ENCODE measurements at places on chromosomes 13 and 19. TPM values are rescaled to one million over a fixed set of nuclear protein-coding genes. Genes with fewer than 3 reads are reported as not detected.

- peaks cover 10% of the 10 kb centered on the region for H3K36me3 ChIP-seq
- no peak for DNase-seq
- H3K4me1 ChIP-seq = peaks cover 7% of the 10 kb centered on the region
- H3K27me3 ChIP-seq = no peaks in the 10 kb centered on the region
- H3K4me3 ChIP-seq = no peak overlapping the region
- H3K27ac ChIP-seq = no peak overlapping the region
Measured at GRCh38 chr13:98364647-98365046, 187.6 kb upstream of the RNF113B start.

DNA sequence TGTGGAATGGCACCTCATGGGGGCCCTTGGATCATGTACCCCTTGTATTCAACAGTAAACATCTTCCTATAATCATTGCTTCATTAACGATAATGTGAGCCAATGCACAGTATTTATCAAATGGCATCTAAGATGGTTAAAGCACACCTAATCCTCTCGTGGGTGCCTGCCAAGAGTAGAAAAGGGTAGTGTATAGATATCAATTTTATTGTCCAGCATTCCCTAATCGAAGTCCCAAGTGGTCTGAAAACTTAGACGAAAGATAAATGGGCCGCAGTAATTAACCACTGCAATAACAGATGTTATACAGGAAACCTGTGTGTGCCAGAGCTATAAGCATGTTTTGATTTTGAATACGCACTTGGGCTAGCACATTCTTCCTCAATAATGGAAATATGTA, 667 bp upstream of the MBNL2 start:
- DNase-seq = no peak
- no peaks in the 10 kb centered on the region for H3K27me3 ChIP-seq
- H3K4me3 ChIP-seq = no peak overlapping the region
- no peak overlapping the region for H3K27ac ChIP-seq
- peaks cover 7% of the 10 kb centered on the region for H3K4me1 ChIP-seq

The RGCC gene
- total RNA-seq = 6.1 TPM

- peak; percentile 61 for DNase-seq
- peaks cover 12% of the 10 kb centered on the region for H3K27me3 ChIP-seq
- H3K36me3 ChIP-seq = no peaks in the 10 kb centered on the region
- peaks cover 4% of the 10 kb centered on the region for H3K4me1 ChIP-seq
- no peak overlapping the region for H3K27ac ChIP-seq
- peak overlapping the region; percentile 28 for H3K4me3 ChIP-seq
Measured at GRCh38 chr19:35869327-35870123, 1.2 kb downstream of the APLP1 start.

- H3K4me3 ChIP-seq = no peak overlapping the region
- peaks cover 2% of the 10 kb centered on the region for H3K27me3 ChIP-seq
- H3K4me1 ChIP-seq = no peaks in the 10 kb centered on the region
- H3K27ac ChIP-seq = no peak overlapping the region
Measured at GRCh38 chr13:48160606-48161278, 65.8 kb upstream of the MED4 start.

DNA sequence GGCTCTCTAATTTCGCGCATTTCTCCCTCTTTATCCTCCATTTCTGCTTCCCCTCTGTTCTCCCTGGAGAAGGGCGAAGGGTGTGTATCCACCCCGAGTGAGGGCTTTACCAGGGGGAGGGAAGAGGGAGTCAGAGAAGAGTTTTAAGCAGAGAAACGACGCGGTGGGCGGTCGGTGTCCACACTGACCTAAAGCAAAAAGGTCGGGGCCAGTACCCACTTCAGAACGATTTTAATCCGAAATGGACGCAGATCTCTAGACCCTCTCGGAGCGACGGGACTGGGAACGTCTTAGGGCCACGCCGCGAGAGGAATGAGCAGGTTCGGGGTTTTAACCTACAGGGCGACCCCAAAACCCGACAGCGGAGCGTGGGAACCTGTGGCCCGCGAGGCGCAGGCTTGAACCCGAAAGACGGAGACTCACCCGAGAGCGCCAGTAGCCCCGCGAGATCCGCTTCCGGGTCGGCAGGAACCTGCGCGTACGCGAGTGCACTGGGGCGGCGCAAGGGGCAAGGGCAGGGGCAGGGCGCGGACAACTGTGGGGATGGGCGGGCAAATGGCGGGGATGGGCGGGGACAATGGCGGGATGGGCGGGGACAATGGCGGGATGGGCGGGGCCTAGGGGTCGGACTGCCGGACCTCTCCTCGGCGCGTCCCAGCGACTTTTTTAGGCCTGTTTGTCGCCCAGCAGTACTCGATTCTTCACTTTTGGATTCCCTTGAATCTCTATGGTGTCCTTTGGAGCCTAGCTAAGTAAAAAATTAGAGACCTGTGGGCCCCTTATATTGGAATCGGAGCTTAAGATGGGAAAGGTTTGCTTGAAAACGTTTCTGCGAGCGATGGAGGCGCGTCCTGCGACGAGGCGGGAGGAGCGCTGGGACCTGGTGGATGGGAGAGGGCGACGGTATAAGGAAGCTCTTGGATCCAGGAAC, at the start of gene ZNF677:
Gene ZNF677, minus strand, starts transcription at position 463 of the 931 bp plus-strand sequence. CDS start 3,323 bp downstream, outside the sequence.
- peaks cover 13% of the 10 kb centered on the region for H3K36me3 ChIP-seq
- H3K27ac ChIP-seq = peak within 1 kb of the TSS; percentile 43
- peak within 1 kb of the TSS; percentile 68 for H3K4me3 ChIP-seq
- peak; percentile 76 for DNase-seq

The IL12RB1 gene
- total RNA-seq = not detected

GRCh38 chr13:34914416-34914815, 27.7 kb upstream of the NBEA start:
- H3K36me3 ChIP-seq = no peaks in the 10 kb centered on the region
- no peaks in the 10 kb centered on the region for H3K4me1 ChIP-seq
- no peak for DNase-seq
- no peak overlapping the region for H3K4me3 ChIP-seq
- H3K27me3 ChIP-seq = no peaks in the 10 kb centered on the region
- no peak overlapping the region for H3K27ac ChIP-seq

- no peak overlapping the region for H3K4me3 ChIP-seq
- H3K36me3 ChIP-seq = peaks cover 48% of the 10 kb centered on the region
- H3K27ac ChIP-seq = no peak overlapping the region
- no peaks in the 10 kb centered on the region for H3K4me1 ChIP-seq
- no peak for DNase-seq
- H3K27me3 ChIP-seq = no peaks in the 10 kb centered on the region
Measured at GRCh38 chr19:46385636-46386035, 27.7 kb downstream of the CCDC8 start.

DNA sequence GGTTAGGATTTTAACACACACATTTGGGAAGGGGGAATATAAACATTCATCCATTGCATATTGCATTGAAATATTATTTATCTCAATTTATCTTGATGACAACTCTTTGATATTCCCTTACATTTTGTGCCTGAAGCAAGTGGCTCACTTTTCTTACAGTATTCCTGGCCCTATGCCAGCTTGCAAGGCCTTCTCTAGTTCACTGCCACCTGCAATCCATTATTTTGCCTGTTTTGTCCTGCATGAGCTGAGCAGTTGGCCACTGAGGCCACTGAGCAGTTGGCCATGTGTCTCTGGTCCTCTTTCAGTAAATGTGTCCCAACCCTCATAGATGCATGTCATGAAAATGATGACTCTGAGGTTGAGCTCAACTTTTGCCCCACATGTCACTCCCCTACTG, 49.8 kb downstream of the CBY2 start:
- H3K27me3 ChIP-seq = peaks cover 8% of the 10 kb centered on the region
- no peaks in the 10 kb centered on the region for H3K4me1 ChIP-seq
- H3K36me3 ChIP-seq = no peaks in the 10 kb centered on the region
- H3K27ac ChIP-seq = no peak overlapping the region
- H3K4me3 ChIP-seq = no peak overlapping the region

- H3K36me3 ChIP-seq = no peaks in the 10 kb centered on the region
- H3K4me3 ChIP-seq = no peak overlapping the region
- no peaks in the 10 kb centered on the region for H3K4me1 ChIP-seq
- no peak for DNase-seq
Measured at GRCh38 chr19:53960187-53960586, 2.5 kb upstream of the CACNG8 start.

The MATK gene
- not detected for total RNA-seq

- peak overlapping the region; percentile 74 for H3K27ac ChIP-seq
- H3K36me3 ChIP-seq = peaks cover 3% of the 10 kb centered on the region
- peak overlapping the region; percentile 86 for H3K4me3 ChIP-seq
- peak; percentile 27 for DNase-seq
Measured at GRCh38 chr19:52336791-52337381, 843 bp downstream of the ZNF610 start.

The EFNA2 gene
- not detected for total RNA-seq

DNA sequence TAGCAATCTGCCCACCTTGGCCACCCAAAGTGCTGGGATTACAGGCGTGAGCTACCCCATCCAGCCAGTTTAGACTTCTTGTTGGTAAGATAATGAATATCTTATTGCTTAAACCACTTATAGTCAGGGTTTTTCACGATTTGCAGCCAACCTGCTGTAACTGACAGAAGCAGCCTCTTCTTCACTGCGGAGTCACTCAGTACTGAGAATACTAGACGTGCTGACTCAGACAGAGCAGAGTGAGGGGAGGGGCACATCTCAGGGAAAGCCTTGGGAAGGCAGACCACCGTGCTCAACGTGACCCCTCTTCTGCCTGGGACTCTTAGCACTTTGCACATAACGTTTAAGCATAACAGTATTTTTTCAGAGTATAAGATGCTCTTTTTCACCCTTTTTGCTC, 74.3 kb upstream of the ARHGEF7 start:
- H3K27me3 ChIP-seq = peaks cover 12% of the 10 kb centered on the region
- no peak overlapping the region for H3K27ac ChIP-seq
- H3K36me3 ChIP-seq = no peaks in the 10 kb centered on the region
- DNase-seq = no peak
- H3K4me3 ChIP-seq = no peak overlapping the region
- peaks cover 2% of the 10 kb centered on the region for H3K4me1 ChIP-seq

DNA sequence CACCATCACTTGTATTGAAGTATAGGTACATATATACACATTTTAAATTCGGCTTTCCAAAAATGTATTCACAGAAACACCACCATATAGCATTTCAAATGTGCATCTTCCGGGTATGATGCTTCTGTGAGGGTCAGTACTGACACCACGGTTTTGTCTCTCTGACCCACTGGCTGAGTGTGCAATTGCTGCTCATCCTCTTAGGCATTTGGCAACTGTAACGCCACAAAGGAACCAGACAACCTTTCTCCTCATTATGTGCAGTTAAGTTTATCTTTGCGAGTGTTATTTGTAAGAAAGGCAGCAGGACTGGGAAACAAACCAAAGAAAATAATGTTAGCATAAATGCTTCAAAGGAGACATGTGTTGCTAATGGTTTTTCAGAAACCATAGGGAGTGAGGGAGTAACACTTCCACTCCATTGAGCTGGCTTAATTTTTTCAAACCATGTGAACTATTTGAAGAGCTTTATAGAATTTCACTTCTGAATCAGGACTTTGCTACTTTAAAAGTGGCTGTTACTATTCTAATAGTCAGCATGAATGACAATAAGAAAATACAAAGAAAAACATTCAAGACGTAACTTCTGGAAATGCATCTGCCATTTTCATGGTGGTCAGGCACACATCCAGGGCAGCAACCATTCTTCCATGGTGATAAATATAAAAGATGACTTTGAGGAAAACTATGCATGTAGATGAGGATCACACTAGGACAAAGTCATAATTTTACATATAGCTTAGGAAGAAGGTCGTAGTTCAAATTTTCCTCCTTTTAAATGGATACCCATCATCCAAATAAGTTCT, 423.3 kb downstream of the MZT1 start:
- no peak overlapping the region for H3K27ac ChIP-seq
- no peak overlapping the region for H3K4me3 ChIP-seq
- no peaks in the 10 kb centered on the region for H3K4me1 ChIP-seq
- no peak for DNase-seq
- no peaks in the 10 kb centered on the region for H3K27me3 ChIP-seq

GRCh38 chr13:20960663-20961309, 58.2 kb upstream of the XPO4 start:
- no peaks in the 10 kb centered on the region for H3K4me1 ChIP-seq
- H3K27me3 ChIP-seq = peaks cover 2% of the 10 kb centered on the region
- H3K36me3 ChIP-seq = no peaks in the 10 kb centered on the region

The ZNF749 gene
- 8.1 TPM for total RNA-seq

- H3K4me3 ChIP-seq = no peak overlapping the region
- no peaks in the 10 kb centered on the region for H3K27me3 ChIP-seq
- H3K4me1 ChIP-seq = peaks cover 4% of the 10 kb centered on the region
Measured at GRCh38 chr13:79353693-79354092, 52.4 kb downstream of the RBM26 start.

The JSRP1 gene
- total RNA-seq = not detected

The RYR1 gene
- total RNA-seq = not detected

- H3K27ac ChIP-seq = no peak overlapping the region
- H3K4me1 ChIP-seq = no peaks in the 10 kb centered on the region
- H3K27me3 ChIP-seq = no peaks in the 10 kb centered on the region
Measured at GRCh38 chr19:46381346-46381745, 32.0 kb downstream of the CCDC8 start.

- no peak overlapping the region for H3K4me3 ChIP-seq
- H3K36me3 ChIP-seq = no peaks in the 10 kb centered on the region
- no peak for DNase-seq
- H3K27me3 ChIP-seq = no peaks in the 10 kb centered on the region
Measured at GRCh38 chr13:39509616-39510315, 93.2 kb downstream of the LHFPL6 start.

GRCh38 chr13:80754441-80754840, 413.5 kb upstream of the SPRY2 start:
- H3K27ac ChIP-seq = no peak overlapping the region
- no peaks in the 10 kb centered on the region for H3K4me1 ChIP-seq
- H3K27me3 ChIP-seq = no peaks in the 10 kb centered on the region
- no peaks in the 10 kb centered on the region for H3K36me3 ChIP-seq

The PODNL1 gene
- under 0.01 TPM for total RNA-seq

- no peak overlapping the region for H3K4me3 ChIP-seq
Measured at GRCh38 chr13:41516166-41516565, 58.8 kb downstream of the RGCC start.

The ZNF529 gene
- 6.8 TPM for total RNA-seq

DNA sequence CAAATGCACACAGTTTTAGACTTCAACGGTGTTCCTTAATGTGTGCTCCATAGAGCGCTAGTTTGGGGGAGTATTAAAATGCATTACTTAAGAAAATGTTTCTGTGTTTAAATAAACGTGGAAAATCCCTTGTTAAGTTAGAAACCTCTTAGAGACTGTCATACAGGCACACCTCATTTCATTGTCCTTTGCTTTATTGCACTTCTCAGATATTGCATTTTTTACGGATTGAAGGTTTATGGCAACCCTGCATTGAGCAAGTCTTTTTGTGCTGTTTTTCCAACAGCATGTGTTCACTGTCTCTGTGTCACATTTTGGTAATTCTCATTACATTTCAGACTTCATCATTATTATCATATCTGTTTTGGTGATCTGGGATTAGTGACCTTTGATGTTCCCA, 244.0 kb downstream of the GGACT start:
- DNase-seq = no peak
- H3K4me3 ChIP-seq = no peak overlapping the region
- no peaks in the 10 kb centered on the region for H3K4me1 ChIP-seq
- no peak overlapping the region for H3K27ac ChIP-seq

DNA sequence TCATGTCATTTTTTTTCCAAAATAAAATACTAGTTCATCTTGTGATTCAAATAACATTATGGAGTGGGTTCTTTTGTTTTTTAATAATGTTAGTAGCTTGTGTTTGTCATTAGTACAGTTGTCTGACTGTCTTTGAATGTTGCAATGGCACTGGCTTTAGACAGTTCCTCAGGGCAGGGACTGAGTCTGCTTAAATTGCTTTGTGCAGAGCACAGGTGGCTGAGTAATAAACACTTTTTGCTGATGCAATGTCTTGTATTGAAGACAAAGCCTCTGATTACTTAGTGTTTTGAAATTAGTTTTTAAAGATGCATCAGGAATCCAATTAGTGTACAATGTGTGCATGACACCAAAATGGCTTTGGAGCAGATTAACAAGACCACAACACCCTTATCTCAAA, 88.7 kb upstream of the PCDH9 start:
- H3K4me1 ChIP-seq = no peaks in the 10 kb centered on the region
- no peak overlapping the region for H3K27ac ChIP-seq
- no peaks in the 10 kb centered on the region for H3K36me3 ChIP-seq
- no peaks in the 10 kb centered on the region for H3K27me3 ChIP-seq
